SHP77 treated with DMSO at 0.1 percent for 48 hours (cell line): ENCODE measurements at places on chromosomes 16 and 17.

- no peak for DNase-seq
Observed at GRCh38 chr17:2691069-2691871, 20.3 kb downstream of the CLUH start.

GRCh38 chr17:6456914-6457687, 12.8 kb downstream of the PIMREG start:
- DNase-seq, result no peak

DNA sequence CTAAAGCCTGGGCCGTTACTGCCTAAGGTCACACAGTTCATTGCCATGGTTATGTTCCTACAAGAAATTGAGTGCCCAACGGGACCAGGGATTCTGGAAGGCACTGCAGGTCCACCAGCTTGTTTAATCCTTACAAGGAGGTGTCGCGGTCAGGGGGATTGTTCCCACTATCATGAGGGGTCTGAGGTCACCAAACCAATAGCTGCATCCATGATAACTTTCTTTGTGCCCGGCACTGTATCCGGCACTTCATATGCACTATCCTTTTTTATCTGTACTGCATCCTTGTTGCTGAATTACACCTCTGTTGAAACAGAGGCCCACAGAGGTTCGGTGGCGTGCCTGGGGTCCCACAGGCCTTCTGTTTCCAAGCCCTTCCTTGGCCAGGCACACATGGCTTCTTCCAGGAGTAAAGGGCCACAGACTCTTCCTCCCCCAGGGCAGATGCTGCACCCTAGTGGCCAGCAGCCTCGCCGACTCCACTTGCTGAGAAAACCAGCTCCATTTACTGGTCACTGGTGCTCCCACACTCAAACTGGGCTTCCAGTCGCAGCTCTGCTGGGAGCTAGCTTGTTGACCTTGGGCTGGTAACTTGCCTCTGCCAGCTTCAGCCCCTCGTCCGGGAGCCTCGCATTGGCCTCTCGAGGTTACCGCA, 82.0 kb upstream of the PLCG2 start:
- DNase-seq, result peak; percentile 12

GRCh38 chr16:48075398-48075797, 80.4 kb downstream of the ABCC12 start:
- DNase-seq, result no peak

DNA sequence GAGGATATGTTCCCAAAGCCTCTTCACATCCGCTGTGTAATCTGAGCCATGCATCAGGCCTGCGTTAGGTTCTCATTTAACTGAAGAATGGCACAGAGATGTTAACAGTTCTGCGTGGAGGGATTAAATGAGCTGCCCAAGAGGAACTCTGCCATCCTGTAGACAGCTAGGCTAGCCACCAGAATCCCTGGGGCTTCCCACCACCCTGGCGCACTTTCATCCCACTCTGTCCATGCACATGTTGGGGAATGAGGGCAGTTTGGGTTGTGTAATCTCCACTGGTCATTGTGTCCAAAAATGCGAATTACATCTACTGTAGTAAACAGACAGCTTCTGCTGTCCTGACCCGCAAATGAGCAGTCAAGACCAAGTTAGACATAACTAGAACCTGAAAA, 1.0 kb upstream of the GLG1 start:
- peak; percentile 58 for DNase-seq

DNA sequence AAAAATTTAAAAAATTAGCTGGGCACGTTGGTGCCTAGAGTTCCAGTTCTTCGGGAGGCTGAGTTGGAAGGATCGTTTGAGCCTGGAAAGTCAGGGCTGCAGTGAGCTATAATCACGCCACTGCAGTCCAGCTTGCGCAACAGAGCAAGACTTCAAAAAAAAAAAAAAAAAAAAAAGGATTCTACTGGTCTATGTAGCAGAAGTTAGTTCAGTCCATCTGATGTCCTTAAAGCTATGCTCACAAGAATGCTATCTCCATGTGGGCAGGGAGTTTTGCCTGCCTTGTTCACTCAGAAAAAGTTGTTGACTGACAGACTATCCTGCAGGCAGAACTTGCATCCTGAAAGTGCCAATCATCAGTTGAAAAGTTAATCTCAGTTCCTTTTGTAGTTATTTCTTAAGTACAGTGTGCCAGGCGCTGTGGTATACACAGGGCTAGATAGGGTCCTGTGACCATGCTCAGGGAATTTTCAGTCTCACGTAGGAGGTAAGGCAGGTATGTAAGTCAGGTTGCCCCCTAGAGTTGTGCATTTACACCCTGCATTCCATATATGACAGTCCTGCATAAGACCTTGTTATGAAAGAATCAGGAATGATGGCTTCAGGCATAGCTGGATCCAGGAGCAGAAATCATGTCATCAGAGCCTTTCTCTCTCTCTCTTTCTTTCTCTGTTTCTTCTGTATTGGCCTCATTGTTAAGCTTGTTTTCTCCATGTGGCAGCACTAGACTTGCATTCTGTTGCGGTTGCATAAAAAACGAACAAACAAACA, 7.6 kb downstream of the SYT17 start:
- DNase-seq, result no peak

- DNase-seq, result peak; percentile 20
Observed at GRCh38 chr17:64327201-64327930, 63.3 kb downstream of the PECAM1 start.

GRCh38 chr17:50107790-50108414, 12.8 kb downstream of the PDK2 start:
- no peak for DNase-seq

- no peak for DNase-seq
Observed at GRCh38 chr16:85800321-85800669, 800 bp downstream of the COX4I1 start.

DNA sequence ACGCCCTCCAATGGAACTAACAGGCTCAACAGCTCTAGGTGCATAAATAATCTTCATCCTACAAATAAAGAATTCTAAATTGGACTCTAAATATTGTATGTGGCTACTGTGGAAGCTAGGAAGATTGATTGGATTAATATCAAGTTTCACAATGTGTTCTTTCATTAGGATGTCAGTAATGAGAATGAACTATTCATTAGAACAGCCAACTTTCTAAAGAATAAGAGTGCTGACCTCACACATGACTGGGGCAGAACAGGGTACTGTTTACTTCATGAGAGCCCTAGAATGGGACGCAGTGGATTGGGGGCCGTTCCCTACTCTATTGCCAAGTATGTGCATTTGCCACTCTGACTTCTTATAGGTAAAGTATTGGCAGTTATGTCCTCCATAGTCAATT, 528.2 kb upstream of the RBFOX1 start:
- DNase-seq, result no peak

DNA sequence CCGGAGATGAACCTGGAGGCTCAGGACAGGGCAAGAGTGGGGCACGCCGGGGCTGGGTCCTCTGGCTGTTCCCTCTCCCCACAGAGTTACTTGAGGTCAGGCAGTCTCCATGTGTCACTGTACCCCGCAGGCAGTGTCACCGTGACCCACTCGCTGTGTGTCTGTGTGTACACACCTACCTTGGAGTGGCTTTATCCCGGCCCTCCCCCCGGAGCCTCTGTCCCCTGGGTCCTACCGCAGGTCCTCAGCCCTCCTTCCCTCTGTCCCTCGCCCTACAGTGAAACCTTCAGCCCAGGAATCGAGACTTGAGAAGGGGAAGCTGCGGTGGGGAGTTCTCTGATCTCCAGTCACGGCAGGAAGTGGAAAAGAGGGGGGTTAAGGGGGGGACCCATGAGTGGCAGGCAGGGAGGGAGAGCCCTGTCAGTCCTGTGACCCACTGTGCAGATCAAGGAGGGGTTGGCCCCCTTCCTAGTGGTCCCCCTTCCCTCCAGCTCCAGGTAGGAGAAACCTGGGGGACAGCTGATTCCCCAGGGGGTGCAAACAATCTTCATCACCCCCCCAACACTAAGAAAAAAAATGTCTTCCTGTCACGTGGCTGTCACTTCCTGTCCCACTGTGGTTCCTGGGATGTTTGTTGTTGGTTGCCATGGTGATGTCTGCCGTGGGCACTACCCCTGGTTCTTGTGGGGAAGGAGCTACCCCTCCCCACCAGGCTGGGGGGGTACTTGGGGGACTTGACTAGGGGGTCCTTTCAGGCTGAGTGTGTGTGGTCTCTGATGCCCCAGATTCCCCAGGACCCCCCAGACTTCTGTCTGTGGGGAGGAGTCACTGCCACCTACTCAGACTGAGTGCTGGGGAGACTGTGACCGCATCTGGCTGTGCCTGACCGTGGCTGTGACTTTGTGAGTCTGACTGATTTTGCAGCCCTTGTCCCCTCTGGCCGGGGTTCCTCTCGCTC, 13.7 kb downstream of the RARA start:
- DNase-seq, result no peak

DNA sequence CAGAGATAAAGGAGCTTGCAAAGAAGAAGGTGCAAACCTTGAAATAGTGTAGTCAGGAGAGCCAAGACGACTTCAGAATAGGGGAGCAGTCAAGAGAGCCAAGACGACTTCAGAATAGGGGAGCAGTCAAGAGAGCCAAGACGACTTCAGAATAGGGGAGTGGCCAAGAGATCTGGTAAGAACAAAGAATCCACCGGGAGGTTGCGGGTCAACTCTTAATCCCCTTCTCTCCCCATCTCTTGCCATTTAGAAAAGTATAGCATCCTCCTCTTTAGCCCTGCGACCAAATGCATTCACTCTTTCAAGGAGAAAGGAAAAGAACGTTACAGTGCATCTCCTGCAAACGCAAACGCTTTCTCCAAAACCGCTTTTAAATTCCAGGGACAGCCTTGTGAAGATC, 713 bp downstream of the KNOP1 start:
- DNase-seq, result no peak

DNA sequence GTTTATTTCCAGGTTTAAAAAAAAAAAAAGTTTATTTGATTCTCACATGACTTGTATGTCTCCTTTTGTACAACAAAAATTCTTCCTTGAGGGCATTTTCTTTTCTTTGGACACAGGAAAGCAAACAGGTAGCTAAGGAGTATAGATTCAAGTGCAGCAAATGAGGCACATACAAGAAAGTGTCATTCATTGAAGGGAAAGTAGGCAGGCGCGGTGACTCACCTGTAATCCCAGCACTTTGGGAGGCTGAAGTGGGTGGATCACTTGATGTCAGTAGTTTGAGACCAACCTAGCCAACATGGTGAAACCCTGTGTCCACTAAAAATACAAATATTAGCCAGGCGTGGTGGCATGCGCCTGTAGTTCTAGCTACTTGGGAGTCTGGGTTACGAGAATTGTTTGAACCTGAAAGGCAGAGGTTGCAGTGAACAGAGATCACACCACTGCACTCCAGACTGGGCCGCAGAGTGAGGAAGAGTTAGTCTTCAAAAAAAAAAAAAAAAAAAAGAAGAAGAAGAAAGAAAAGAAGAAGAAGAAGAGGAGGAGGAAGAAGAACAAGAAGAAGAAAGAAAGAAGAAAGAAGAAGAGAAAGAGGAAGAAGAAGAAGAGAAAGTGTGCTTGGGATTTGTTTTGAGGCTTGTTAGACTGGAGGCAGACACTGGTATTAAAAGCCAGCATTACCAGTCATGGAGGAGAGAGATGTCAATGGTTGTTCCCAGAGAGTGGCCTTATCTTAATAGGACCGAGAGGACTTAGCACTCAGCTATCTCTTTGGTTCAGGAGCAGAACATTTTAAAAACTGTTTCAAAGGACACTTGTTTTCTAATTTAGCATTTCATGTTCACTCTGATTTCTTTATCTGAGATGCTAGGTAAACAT, 19.7 kb downstream of the GINS3 start:
- no peak for DNase-seq

DNA sequence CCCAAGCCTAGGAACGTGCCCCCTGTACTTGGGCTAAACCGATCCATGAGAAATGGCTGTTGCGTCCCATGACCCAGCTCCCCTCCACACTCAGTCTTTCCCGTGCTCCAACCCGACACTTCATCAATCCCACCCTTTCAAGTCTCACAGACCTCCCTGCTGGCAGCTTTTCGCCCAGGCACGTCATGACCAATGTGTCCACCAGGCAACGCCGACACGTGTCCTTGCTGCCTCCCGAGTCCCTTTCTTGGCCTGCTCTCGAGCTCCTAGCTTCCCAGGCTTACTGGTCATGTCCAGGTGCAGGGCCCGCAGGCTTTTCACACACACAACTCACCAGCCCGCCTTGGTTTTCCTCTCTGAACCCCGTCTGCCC, 12.2 kb downstream of the MNT start:
- no peak for DNase-seq

GRCh38 chr17:4262703-4263102, 1.1 kb downstream of the ANKFY1 start:
- DNase-seq, result no peak

- DNase-seq, result no peak
Observed at GRCh38 chr17:27631411-27631760, 398 bp downstream of the LGALS9 start.

DNA sequence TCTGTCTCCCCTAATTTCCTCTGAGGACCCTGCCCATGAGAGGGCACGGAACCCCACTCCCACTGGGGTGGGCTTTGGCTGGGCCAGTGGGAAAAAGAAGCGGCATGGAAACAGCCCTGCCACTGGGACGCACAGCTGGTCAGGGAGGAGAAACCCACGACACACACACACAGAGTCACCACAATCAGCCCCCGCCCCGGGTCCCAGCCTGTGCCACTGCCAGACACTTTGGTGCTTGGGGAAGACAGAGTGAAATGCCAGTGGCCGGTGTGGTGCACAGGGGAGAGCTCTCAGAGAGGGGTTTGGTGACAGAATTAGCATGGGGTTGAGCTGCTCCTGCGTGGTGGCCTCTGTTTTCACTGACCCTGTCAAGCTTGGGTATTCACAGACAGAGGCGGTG, 30.7 kb upstream of the RNPS1 start:
- DNase-seq, result no peak

GRCh38 chr17:78572239-78573205, 4.7 kb downstream of the DNAH17 start:
- DNase-seq, result no peak

GRCh38 chr16:10741844-10742243, 1.8 kb upstream of the NUBP1 start:
- DNase-seq, result peak; percentile 47

GRCh38 chr17:17840751-17841591, 4.2 kb upstream of the SREBF1 start:
- peak; percentile 28 for DNase-seq

GRCh38 chr17:39252788-39253460, 27.2 kb upstream of the STAC2 start:
- DNase-seq, result no peak

GRCh38 chr17:65665966-65666365, 104.5 kb upstream of the AXIN2 start:
- no peak for DNase-seq

GRCh38 chr16:54286090-54286365, 559 bp downstream of the IRX3 start:
- DNase-seq, result no peak

GRCh38 chr17:62804822-62805221, 3.3 kb downstream of the MARCHF10 start:
- peak; percentile 15 for DNase-seq

GRCh38 chr16:81549547-81550431, 105.2 kb downstream of the CMIP start:
- no peak for DNase-seq

DNA sequence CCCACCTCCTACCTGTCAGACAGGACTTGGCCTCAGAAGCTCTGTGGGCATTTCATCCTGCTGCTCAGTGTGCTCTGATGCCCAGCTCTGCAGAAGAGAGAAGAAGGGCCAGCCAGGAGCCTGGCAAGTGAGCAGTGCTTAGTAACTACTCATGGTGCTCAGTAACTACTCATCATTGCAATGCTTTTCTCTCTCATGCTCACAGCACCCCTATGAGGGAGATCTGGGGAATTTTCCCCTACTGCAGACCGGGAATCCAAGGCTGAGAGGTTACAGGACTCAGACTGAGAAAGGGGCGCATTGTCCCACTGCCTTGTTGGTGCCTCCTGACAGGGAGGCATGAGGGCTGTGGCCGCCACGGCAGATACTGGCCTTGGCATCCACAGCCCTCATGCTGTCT, 261.1 kb downstream of the C16orf95 start:
- DNase-seq, result no peak
